DMS 273 treated with DMSO at 0.1 percent for 48 hours (cell line): ENCODE measurements at places on chromosomes 2 and 18.

GRCh38 chr18:26479065-26479680 lies 69.2 kb downstream of the KCTD1 start:
- DNase-seq = no peak

DNA sequence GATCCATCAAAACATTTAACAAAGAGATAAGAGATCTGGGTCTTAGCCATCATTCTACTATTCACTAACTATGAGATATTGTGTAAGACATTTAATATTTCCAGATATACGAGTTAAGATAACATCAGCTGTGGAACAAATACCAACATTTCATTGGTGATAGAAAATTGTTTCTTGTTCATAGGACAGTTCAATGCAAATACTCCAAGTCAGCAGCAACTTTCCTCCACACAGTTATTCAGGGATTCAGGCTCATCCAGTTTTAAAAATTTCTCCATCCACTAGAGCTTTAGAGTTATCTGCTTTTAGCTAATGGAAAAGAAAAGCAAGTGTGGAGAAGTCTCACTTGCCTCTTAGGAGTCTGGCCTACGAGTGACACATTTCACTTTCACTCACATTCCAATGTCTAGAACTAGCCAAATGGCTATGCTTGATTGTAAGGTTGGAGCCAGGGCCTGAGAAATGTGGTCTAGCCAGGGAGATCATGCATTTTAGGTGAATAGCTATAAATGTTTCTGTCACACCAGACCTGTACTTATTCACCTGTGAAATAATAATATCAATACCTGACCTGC lies 119.3 kb upstream of the MAPRE2 start:
- DNase-seq = no peak

GRCh38 chr2:110955556-110955955 lies 165.2 kb upstream of the BCL2L11 start:
- DNase-seq = no peak

DNA sequence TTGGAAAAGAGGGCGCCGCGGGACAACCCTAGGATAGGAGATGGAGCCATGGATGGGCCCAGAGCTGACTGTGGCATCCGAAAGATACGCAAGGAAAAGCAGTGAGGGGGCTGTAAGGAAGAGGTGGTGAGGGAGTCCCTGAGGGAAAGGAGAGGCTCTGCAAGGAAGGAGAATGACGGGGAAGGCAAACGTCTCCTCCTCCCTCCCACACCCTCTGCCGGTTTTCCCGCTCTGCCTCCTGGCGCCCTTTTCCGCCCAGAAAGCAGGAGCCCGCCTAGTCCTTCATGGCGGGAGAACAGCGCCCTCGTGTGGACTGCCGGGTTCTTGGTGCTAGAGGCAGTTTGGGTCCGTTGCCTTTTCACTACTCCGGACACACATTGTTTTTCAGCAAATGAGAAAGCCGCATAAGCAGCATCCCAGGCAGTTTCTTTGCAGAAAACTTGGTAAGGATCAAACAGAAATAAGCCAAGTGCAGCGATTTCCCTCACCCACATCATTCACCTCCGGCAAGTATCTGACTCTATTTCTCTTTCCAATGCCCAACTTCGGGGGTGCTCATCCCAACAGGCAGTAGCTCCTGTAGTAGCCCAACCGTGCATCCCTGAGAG lies 200.4 kb downstream of the INO80D start:
- no peak for DNase-seq

DNA sequence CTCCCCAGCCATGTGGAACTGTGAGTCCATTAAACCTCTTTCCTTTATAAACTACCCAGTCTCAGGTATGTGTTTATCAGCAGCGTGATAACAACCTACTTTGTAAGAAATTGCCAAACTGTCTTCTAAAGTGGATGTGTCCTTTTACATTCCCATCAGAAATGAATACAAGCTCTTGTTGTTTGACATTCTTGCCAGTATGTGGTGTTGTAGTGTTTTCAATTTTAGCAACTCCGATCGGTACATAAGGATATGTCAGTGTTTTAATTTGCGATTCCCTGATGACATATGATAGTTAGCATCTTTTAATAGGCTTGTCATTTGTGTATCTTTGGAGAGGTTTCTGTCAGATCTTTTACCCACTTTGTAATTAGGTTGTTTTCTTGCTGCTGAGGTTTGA lies 1156.3 kb upstream of the CRIM1 start:
- DNase-seq = no peak

DNA sequence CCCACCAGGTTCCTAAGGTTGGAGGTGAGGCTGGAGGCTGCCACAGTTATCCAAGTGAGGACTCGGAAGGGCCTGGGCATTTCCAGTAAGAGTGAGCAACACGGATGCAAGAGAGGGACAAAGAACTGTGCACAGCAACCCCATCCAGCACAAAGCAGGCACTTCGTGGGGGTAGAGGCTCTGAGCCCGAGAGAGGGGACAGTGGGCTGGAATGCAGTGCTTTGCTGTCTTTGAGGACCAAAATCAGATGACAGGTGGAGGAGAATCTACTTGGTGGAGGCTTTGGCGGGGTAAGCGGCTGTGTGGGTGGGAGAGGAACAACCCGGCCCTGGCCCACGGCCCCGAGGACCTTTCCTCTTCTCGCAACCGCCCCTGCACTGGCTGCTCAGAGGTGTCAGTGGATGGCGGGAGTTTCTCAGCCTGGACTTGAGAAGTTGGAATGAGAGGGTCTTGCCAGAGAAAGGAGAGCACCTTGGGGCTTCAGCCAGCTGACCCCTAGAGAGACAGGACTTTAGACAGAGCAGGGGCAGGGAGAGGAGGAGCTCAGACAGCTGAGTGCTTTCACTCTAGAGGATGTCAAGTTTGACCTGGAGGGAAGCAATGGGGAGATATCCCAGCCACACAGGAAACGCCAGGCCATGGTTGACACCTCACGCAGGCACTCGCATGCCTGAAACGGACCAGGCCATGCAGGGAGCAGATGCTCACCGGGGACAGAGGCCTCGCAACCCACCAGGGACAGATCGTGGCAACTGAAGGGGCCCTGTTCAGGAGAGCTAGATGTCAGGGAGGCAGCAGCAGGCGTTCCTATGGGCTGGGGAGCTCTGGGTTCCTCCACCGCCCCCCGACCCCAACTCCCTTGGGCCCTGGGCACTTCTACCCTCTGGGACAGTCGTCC lies 11.6 kb downstream of the RAMP1 start:
- no peak for DNase-seq

GRCh38 chr2:227881866-227882517 lies 10.6 kb downstream of the DAW1 start:
- DNase-seq = no peak

- DNase-seq = no peak
These were observed 3.1 kb upstream of the HES6 start for GRCh38 chr2:238242731-238243495.

- no peak for DNase-seq
These were observed 28.7 kb downstream of the ESCO1 start for GRCh38 chr18:21571772-21572171.

GRCh38 chr18:23220355-23220754 lies 85.1 kb downstream of the CABLES1 start:
- no peak for DNase-seq
